ENCODE measurements at places on chromosomes 3 and 15.

GRCh38 chr3:171113716-171114115 is 87.2 kb upstream of the SLC2A2 start:
- DNase-seq: no peak

GRCh38 chr3:114666623-114667022 is 372.8 kb downstream of the TIGIT start:
- DNase-seq: no peak

- no peak for DNase-seq
Observed at GRCh38 chr3:104149154-104149553, 1217.6 kb upstream of the ALCAM start.

DNA sequence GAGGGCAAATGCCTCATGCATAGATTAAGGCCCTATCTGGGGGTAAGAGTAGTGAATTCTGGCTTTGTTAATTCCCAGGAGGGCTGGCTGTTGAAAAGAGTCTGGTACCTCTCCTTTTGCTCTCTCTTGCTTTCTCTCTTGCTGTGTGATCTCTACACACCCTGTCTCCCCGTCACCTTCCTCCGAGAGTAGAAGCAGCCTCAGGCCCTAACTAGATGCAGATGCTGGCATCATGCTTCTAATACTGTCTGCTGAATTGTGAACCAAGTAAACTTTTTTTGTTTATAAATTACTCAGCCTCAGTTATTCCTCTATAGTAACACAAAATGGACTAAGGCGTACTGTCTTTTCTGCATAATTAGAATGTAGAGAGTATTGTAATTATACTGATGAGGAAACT is 908.1 kb downstream of the DIPK2A start:
- no peak for DNase-seq

DNA sequence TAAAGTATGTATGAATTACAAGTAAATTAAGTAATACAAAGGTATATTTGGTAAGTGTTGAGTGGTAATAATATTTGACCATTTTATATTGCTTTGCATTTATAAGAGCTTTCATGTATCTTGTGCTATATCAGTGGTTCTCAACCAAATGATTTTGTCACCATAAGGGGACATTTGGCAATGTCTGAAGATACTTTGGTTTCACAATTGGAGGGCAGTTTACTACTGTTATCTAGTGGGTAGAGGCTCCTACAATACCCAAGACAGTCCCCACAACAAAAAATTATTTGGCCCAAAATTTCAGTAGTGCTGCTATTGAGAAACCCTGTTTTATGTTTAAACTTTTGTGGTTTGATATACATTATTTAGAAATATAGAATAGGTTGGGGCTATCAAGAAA is 14.6 kb downstream of the TRPC1 start:
- DNase-seq: no peak

GRCh38 chr15:56094171-56094570 is 100.8 kb upstream of the NEDD4 start:
- no peak for DNase-seq

GRCh38 chr15:76239786-76240185 is 71.5 kb downstream of the ETFA start:
- no peak for DNase-seq

GRCh38 chr3:150447084-150447483 is 39.0 kb downstream of the TSC22D2 start:
- no peak for DNase-seq

DNA sequence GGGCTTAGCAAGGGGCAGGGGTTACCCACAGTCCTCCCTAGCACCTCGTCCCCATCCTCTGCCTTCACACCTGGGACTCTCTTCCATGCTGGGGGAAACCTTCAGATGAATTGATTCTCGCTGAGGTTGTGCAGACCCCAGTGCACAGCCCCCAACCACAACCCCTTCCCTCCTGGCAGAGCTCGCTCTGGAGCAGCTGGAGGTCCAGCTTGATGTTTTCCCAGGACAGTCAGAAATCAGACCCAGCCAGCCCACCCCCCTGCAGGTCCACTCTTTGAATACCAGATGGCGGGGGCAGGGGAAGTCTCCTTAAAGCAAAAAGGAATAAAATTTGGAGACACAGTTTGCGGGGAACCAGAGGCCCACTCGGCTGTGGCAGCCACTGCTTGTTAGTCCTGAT is 234.4 kb downstream of the XXYLT1 start:
- DNase-seq: no peak

- no peak for DNase-seq
Observed at GRCh38 chr3:158765518-158766205, 33.4 kb upstream of the RARRES1 start.

- DNase-seq: no peak
Observed at GRCh38 chr3:196947136-196947859, 5.0 kb upstream of the NCBP2 start.
